ENCODE measurements at places on chromosomes 7 and 10.

DNA sequence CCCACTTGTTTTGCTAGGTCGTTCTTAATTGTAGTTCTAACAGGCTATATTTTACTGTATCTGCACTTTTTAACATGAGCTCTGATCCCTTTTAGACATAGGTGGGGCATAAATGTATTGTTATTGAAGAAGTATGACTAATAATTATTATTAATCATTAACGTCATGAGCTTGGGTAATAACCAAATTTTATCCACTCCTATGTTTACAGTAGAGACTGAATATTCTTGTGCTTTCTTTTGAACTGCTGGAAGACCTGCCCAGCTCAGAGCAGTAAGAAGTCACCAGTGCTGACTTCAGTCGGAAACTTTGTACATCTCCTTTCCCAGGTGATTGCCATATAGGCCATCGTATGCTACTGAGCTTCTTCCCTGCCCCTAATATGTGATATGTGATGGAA lies 18.7 kb downstream of the PKD2L1 start:
- no peak for DNase-seq

DNA sequence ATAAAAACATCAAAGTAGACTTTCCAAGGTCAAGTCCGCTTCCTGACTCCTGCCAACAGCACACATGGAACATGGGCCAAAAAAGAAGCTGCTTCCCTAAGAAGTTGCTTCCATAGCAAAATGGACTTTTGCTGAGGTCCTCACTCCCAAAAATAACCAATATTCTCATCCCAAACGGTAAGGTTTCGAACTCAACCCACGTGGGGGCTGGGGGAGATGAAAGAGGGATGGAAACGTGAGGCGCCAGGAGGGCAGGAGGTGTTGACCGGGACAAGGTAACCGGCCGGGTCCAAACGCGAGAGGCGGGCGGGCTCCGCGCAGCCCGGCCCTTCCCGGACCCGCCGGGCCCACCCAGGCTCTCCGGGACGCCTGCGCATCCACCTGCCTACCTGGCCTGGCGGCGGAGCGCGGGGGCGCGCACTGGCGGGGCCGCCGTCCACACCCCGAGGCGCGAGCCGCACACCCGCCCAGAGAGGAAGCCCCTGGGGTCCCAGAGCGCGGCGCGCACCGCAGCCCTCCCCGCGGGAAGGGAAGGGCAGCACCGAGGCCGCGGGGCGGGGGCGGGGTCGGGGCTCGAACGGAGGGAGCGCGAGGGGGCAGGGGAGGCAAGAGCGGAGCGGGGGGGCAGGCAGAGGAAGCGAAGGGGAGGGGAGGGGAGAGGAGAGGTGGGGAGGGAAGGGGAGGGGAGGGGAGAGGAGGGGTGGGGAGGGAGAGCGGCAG lies 742 bp downstream of the LMBR1 start:
- peak; percentile 60 for DNase-seq

DNA sequence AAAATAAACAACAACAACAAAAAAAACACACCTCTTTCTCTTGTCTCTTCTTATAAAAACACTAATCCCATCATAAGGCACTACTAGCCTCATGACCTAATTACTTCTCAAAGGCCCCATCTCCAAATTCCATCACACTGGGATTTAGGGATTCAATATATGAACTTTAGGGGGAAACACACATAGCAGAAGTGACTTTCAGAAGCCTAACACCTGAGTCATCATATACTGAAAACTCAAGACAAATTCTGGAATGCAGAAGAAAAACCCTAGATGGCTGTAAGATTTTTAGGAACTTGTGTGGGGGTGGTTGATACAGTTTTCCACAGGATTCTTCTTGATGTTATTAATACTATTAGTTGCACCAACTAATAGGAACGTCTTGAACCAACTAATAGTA lies 33.7 kb upstream of the CSTF2T start:
- DNase-seq: no peak

DNA sequence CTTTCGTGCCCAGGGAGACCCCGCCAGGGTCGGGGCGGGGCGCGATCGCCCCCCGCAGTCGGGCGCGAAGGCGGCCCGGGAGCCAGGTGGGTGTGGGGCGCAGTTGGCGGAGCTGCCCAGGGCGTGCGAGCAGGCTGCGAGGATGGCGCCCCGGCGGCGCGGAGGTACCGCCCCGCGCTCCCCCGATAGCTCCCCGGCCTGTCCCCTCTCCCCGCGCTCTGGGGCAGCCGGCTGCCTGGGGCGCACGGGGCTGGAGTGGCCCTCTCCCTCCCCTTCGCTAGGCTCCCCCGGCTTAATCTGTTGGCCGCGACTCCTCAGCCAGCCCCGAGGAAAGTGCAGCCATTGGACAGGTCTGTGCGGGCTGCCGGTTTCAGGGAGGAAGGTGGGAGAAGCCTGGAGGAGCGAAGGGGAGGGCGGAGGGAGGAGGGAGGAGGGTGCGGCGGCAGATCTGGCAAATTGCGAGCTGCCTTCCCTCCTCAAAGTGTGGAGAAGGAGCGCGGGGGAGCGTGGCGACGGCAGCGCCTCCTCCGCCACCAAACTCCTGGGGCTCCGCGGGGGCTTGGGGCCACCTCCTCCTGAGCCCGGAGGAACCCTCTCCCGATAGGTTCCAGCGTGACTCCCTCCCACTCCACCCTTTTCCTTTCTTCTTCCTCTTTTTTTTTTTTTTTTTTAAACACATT lies 361 bp upstream of the PLXDC2 start:
- no peak for DNase-seq

Data from T-helper 9 cell (primary cell).